ENCODE measurements at places on chromosomes 5 and 9.

DNA sequence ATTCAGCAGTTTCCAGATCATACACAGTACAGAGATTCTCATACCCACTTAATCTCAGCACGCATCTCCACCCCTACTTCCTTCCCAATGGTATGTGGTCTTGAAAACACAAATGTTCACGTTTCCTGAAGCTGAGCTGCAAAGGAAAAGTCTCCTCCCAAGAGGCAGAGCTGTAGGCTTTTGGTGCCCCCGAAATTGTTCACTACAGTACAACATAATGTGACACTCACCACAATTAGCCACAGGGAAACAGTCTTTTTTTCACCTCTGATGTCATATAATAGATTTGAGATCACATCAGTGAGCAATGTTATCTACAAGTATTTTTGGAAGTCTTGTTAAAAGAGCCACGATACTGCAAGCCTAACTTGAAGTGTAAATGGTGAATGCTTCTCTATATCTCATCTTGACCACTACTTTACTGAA is 40.2 kb downstream of the NFIB start:
- DNase-seq, result no peak

- DNase-seq, result no peak
Measured at GRCh38 chr5:133267601-133268000, 215.8 kb downstream of the HSPA4 start.

GRCh38 chr9:90074316-90074962 is 469.6 kb downstream of the GADD45G start:
- DNase-seq, result no peak

DNA sequence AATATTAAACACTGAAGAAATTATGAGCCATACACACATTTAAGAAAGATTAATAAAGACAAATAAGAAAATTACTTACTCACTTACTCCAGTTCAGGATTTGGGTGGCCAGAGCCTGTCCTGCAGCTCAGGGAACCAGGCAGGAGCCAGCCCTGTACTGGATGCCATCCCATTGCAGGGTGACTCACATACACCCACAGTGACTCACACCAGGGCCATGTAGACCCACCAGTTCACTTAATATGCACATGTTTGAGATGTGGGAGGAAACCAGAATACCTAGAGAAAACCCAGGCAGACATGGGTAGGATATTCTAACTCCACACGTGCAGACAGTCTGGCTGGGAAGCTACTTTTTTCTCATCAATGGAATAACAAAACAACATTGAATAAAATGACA is 49.6 kb upstream of the ADRB2 start:
- no peak for DNase-seq

- DNase-seq, result no peak
Measured at GRCh38 chr5:37723162-37723961, 116.5 kb downstream of the GDNF start.

GRCh38 chr5:1103505-1104326 is 8.1 kb downstream of the SLC12A7 start:
- DNase-seq, result no peak

GRCh38 chr5:115624994-115625393 is 842 bp downstream of the TMED7 start:
- DNase-seq, result no peak

GRCh38 chr5:138722544-138723177 is 30.6 kb upstream of the CTNNA1 start:
- no peak for DNase-seq

GRCh38 chr5:74143721-74144330 is 496.7 kb downstream of the ENC1 start:
- no peak for DNase-seq

DNA sequence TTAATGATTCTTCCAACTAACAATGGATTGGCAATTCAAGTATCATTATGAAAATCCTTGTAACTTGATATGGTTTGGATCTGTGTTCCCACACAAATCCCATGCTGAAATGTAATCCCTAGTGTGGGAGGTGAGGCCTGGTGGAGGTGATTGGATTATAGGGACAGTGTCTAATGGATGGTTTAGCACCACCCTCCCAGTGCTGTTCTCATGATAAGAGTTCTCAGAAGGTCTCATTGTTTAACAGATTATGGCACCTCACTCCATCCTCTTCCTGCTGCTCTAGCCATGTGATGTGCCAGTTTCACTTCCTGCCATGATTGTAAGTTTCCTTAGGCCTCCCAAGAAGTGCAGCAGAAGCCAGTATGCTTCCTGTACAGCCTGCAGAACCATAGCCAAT is 1116.2 kb upstream of the EDIL3 start:
- DNase-seq, result no peak

- DNase-seq, result no peak
Measured at GRCh38 chr5:108090946-108091345, 291.0 kb downstream of the FBXL17 start.

DNA sequence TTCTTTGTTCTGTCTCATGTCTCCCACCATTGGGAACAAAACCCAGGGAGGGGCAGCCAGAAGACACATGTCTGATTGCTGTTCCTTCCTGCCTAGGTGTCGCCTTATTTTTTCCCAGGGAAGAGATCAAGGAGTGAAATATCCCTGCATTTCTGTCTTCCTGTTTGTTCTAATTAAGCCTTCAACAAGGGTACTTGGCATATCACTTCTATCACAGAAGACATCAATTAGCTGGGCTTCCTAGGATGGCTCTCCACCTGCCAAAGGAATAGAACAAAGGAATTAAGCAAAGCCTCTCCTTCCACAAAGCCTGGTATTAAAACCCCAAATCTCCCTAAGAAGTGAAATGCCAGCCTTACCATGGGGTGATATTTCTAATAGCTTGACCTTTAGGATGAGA is 299.5 kb upstream of the CD180 start:
- DNase-seq, result no peak

GRCh38 chr5:131436081-131436480 is 172.2 kb downstream of the CDC42SE2 start:
- DNase-seq, result no peak

- DNase-seq, result no peak
Measured at GRCh38 chr5:152686931-152687330, 281.9 kb upstream of the NMUR2 start.

DNA sequence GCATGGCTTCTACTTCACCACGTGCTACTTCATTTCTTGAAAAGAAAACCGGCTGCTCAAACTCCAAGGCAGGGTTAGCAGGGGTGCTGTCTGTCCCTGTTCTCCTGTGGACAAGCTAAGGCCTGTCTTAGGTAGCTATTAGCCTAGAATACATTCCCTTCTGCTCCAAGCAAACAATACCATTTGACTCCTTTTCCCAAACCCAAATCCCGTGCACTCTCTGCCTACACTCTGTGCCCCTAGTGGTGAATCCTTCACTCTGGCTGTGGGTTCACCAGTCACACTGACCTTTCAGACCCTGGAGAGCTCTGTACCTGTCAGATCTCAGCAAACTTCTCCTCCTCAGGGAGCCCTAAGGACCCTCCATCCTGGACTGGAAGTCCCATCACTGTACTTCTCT is 211.6 kb downstream of the SLIT3 start:
- no peak for DNase-seq

DNA sequence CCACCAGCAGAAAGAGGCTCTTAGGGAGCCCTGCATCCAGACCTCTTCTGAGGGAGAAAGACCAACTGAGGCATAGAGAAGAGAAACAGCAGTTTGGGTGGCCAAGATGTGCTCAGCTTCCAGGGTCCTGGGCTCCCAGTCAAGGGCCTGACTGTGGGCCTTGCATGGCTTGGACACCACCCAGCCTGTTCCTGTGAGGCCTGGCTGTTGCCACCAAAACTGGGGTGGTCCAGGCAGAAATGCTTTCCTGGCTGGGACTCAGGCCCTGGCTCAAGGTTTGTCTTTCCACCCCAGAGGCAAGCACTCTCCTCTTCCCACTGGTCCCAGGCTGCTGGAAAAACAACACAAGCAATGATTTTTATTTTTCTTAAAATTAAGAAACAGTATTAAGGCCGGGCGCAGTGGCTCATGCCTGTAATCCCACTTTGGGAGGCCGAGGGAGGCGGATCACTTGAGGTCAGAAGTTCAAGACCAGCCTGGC is 13.3 kb downstream of the MYOZ3 start:
- no peak for DNase-seq

- DNase-seq, result no peak
Measured at GRCh38 chr9:116323012-116323411, 169.4 kb downstream of the PAPPA start.

- DNase-seq, result peak; percentile 21
Measured at GRCh38 chr5:139482050-139482889, at the start of gene STING1. Gene STING1 (minus strand): TSS chr5:139482758. CDS start chr5:139481704, 1,054 bp downstream.

GRCh38 chr5:35319333-35320002 is 89.2 kb upstream of the PRLR start:
- DNase-seq, result peak; percentile 44

DNA sequence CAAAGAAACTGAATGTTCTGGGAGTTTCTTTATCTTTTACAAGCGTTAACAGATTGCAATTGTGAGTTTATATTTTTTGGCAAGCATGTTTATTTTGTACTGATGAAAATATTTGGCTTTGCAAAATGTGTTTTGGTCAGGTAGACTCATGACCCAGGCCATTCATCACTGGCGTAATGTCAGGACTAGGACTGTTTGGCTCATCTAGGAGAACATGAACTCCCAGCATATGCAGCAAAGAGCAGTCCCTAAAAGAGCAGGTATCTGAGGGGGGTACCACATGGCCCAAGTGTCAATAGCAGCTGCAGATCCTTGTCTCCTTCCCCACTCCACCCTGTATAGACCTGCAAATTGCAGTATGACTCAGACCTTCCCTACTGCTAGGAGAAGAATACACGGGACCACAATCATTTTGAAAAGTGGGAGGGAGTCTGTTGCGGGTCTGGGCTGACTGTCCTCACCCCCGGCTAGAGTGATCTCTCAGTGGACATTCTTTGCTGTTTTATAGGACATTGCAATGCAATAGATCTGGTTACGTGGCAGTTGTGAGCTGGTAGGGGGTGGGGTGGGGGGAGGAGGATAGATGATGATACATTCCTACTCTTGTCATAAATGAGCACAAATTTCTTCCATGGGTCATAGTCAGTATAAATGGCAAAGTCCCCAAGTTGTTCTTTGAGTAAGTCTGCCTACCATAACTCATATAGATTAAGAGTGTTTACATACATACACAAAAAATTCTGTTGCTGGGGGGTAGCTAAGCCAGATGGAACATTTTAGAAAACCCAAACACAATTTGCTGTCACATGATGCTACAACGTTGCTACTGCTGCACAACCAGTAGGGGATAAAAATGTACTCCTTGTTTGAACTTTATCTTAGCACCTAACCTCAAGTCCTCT is 20.8 kb upstream of the SNCAIP start:
- no peak for DNase-seq

- no peak for DNase-seq
Measured at GRCh38 chr5:38162625-38163024, 95.7 kb upstream of the EGFLAM start.

- no peak for DNase-seq
Measured at GRCh38 chr9:110128664-110129329, 79.2 kb downstream of the C9orf152 start.

GRCh38 chr5:93017376-93017775 is 563.6 kb downstream of the NR2F1-AS1 start:
- DNase-seq, result no peak

DNA sequence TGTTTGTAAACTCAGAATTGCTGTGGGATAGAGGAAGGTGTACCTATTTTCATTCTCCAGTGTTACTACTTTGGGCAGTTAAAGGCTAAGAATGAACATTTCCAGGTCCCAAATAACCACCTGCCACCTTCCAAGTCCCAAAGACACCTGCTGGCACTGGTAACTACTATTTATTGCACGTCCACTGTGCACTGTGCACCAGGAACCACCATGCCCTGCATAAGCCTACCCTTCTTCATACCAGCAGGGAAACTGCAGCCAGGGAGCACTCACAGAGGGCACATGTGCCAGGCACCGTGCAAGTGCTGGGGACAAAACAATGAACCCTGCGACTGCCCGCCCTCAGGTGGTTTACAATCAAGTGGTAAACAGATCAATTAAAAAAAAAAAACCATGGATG is 34.9 kb downstream of the RAPGEF1 start:
- no peak for DNase-seq

DNA sequence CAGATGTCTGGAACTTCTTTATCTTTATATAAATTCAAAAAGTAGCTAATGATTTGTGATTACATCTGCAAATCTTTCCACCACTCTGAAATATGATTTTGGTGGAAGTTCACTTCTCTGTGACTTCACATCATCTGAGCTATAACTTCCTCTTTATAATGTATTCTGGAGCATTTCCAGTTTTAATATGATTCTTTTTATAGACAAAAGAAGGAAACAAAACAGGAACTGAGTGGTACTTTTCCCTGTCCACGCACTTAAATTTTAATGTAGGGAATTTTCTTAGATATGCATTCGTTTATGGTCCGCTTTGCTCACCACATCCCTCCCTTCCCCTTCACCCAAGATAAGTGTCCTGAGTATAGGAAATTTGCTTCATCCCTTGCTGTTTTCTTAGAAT is 333.5 kb downstream of the CHSY3 start:
- no peak for DNase-seq

- no peak for DNase-seq
Measured at GRCh38 chr5:90473396-90474234, 956 bp downstream of the MBLAC2 start.

- no peak for DNase-seq
Measured at GRCh38 chr5:80961376-80962281, 1.5 kb downstream of the RASGRF2 start.

GRCh38 chr9:132239518-132239917 is 77.7 kb downstream of the NTNG2 start:
- DNase-seq, result no peak

- DNase-seq, result no peak
Measured at GRCh38 chr9:90838098-90838497, 36.5 kb downstream of the SYK start.

- no peak for DNase-seq
Measured at GRCh38 chr5:179716286-179716685, 16.3 kb upstream of the MAML1 start.

GRCh38 chr9:127050591-127051001 is 71.8 kb downstream of the ANGPTL2 start:
- no peak for DNase-seq

DNA sequence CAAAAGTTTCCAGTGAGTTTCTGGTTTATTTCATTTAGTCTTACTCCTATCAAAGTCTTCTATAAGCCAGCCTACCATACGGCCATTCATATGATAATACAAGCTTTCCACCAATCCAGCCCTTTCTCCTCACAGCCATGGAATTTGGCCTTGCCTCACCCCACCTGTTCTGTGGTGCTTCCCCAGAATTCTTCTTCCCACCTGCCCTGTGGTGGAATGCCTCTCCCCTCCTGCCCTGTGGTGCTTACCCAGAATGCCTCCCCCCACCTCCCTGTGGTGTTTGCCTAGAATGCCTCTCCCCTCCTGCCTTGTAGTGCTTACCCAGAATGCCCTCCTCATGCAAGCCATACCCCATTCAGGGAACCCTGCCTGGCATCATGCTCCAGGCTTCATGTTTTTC is 90.3 kb upstream of the APC start:
- no peak for DNase-seq

All from activated B cell treated with CpG ODN at 0.5 μM for 24 hours (primary cell).